ENCODE measurements at places on chromosomes 12 and 14.

- no peak for DNase-seq
Observed at GRCh38 chr12:13947276-13947946, 34.0 kb downstream of the GRIN2B start.

DNA sequence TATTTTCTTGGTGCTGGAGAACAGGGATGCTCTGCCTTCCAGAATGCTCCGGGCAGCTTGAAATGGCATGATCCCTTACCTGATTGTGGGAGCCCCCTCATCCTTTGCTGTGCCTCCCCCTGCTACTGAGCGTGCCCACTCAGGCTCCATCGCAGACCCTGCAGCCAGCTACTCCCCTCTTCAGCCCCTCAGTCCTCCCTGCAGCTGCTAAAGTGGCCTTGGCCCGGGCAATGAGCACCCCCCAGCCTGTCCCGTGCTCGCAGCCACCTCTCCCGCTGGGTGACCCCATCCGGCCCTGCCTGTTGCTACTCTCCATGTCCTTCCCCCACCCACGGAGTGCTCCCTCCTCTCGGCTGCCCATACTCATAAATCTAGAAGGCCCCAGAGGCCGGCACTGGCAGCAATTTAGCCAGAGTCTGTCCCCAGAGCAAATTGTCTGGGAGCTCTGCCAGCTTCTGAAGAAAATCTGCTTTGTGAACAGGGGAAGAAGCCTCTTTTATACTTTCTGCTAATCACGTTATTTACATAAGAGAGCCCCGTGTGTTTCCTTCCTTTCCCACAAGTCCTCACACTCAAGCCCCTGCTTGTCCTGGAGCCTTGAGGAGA, 143.7 kb upstream of the FRMD6 start:
- DNase-seq: no peak

DNA sequence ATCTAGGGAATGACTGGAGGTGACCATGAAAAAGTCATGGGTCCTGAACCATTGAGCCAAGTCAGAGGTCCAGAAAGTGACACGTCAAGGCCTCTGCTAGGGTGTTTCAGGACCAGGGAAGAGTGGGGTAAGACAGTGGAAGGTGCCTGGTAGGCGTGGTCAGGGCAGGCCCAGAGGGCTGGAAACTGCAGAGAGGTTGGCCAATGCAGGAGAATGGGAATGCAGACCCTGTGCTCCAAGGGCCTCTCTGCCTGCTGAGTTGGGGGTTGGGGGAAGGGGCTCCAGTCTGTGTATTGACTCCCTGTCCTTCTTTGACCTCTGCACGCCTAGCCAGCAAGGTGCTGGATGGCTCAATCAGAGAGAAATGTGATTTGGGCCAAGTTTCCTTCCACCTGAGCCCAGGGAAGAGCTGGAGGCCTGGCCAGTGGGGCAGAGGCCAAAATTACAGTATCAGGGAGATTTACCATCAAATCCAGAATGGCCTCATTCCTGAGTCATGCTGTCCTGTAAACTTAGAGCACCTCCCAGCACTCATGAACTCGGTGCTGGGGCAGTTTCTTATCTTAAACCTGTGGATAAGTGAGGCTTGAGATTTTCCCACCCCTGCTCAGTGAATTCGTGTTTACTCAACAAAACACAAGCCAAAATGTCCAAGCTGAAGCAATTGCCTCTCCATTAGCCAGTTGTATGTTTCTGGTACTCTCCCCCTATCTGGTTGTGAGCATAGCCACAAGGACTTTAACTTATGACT, 24.4 kb downstream of the IRF2BPL start:
- no peak for DNase-seq

- no peak for DNase-seq
Observed at GRCh38 chr12:38850461-38850860, 54.9 kb downstream of the CPNE8 start.

DNA sequence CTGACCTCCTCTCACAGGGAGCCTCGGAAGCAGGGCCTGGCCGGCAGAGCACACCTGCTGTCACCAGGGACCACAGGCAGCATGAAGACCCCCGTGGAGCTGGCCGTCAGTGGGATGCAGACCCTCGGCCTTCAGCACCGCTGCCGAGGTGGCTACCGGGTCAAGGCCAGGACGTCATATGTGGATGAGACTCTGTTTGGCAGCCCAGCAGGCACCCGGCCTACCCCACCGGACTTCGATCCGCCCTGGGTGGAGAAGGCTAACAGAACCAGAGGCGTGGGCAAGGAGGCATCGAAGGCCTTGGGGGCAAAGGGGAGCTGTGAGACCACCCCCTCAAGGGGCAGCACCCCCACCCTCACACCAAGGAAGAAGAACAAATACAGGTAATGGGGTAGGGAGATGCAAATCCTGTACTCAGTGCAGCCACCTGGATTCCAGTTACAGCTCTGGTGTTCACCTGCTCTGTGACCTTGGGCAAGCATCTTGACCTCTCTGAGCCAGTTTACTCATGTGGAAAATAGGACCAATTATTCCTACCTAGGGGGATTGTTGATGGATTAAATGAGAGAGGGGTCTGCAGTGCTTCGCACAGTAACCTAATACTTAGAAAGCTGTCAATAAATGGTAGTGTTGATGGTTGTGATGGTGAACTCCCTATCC, 1.3 kb downstream of the RITA1 start:
- no peak for DNase-seq

DNA sequence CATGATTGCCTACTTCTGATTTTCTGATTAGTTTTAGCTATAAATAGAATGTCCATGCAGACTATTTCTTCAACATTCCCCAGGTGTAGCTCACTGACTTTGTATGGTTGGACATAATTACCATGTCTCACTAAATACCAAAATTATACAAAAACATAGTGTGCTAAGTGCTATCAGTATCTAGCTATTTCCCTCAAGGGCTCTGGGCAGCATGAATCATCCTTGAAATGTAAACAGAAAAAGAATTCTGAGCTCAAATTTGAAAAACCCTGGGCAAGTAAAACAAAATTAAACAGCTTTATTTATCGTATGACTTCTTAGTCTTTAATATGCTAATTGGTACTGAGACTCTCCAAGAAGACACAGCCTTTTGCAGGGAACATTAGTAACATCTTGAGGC, 82.9 kb downstream of the SPATA7 start:
- DNase-seq: no peak

DNA sequence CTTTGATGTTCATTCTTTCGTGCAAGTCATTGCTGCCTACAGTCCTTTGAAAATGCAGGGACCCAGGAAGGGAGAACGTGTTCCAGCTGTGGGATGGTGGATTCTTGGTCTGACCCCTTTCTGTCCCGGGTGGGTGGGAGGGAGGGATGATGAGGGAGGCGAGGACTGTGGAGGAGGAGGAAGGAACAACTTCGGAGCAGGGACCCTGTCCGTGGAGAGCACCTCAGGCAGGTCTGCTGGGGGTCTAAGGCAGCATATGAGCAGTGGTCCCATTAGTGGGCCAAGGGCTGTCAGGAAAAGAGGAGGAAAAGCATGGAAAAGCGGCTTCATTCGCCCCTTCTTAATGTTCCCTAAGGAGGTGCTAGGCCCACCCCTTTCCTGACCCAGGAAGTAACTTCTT, 36.0 kb downstream of the CACNA2D4 start:
- no peak for DNase-seq

DNA sequence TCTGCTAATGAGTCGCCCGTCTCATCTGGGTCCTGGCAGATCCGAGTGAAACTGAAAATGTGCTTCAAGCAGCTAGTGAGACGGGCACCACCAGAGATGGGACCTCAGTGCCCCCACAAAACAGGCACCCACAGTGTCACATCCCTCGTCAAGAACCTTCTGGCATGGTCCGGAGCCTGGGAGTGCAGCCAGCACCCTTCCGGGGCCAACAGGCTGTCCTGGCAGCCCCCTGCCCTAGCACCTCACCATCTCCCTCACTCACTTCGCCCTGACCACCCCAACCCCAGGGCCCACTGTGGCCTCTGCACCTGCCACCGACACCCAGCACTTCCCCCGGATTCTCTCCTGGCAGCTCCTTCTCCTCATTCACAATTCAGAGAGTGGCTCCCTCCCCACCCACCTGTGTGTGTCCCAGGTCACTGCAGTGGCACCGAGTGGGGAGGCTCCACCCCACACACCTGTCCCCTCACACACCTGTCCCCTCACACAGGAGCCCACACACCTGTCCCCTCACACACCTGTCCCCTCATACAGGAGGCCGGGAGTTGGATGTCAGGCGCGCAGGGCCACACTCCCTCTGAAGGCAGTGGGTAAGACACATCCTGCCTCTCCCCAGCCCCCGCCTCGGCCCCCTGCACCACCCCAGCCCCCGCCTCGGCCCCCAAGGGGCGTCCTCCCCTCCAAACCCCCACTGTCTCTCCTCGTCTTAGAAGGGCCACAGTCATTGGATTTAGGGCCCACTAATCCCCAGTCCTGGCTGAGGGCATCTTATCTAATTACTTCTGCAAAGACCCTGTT, 7.9 kb downstream of the GALNT9 start:
- DNase-seq: no peak

GRCh38 chr12:118357257-118358007, 15.3 kb downstream of the TAOK3 start:
- no peak for DNase-seq

- no peak for DNase-seq
Observed at GRCh38 chr12:52907092-52907810, 2.4 kb upstream of the KRT8 start.

- DNase-seq: no peak
Observed at GRCh38 chr14:71538938-71539649, 393.1 kb upstream of the RGS6 start.

DNA sequence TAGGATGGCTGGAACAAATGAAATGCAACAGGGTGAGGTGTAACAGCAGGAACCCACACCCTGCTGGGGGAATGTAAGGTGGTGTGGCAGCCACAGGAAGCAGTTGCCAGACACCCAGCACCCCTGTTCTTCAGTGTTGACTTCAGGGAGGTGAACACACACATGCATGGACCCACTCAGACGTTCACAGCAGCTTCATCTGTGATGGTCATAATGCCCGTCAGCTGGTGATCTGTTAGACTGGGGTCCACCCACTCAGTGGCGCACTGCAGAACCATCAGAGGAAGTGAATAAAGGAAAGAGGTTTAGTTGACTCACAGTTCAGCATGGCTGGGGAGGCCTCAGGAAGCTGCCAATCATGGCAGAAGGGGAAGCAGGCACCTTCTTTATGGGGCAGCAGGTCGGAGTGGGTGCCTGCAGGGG, 22.7 kb upstream of the TEX22 start:
- DNase-seq: peak; percentile 22

GRCh38 chr12:18798535-18799361, 60.8 kb downstream of the CAPZA3 start:
- DNase-seq: no peak

- DNase-seq: no peak
Observed at GRCh38 chr12:124698211-124698997, 131.0 kb upstream of the NCOR2 start.

DNA sequence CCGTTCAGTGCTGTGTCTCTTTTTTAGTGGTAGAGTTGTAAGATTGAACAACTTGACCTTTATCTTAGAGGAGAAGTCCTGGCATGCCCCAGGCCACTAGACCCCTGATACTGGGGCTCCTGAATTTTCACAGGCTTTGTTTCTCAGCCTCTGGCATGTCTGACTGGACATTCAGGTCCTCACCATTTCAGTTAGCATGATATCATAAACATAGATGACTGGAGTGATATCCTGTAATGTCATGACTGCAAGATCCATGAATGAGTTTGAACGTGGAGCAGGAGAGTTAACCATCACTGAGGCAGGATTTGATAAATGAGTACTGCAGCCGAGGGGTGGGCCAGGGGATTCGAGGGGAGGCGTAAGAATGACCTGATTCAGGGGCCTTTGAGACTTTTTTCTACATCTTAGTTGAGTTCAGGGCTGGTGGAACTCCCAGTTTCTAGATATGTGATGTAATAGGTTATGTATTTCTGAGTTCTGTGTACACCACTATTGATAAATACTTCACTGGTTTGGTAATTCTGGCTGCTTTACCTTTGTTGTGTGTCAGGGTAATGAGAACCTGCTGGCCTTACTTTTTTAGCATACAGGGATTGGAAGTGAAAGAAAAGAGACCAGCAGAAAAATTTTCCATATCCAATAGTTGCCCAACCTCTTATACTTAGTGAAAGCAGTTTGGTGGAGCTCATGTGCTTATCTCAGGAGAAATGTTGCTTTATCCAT, 217.0 kb downstream of the SYNE2 start:
- DNase-seq: no peak

- DNase-seq: no peak
Observed at GRCh38 chr12:38892087-38892786, 13.2 kb downstream of the CPNE8 start.

- no peak for DNase-seq
Observed at GRCh38 chr12:7303772-7304171, at the start of gene ACSM4. Gene ACSM4 (plus strand): TSS chr12:7304072. CDS start chr12:7304332, 260 bp downstream.

- no peak for DNase-seq
Observed at GRCh38 chr12:106941481-106942156, 14.1 kb upstream of the TMEM263 start.

- no peak for DNase-seq
Observed at GRCh38 chr14:59664741-59665140, 88.1 kb upstream of the CCDC175 start.

GRCh38 chr12:131896811-131897270, 2.4 kb downstream of the ULK1 start:
- DNase-seq: no peak

DNA sequence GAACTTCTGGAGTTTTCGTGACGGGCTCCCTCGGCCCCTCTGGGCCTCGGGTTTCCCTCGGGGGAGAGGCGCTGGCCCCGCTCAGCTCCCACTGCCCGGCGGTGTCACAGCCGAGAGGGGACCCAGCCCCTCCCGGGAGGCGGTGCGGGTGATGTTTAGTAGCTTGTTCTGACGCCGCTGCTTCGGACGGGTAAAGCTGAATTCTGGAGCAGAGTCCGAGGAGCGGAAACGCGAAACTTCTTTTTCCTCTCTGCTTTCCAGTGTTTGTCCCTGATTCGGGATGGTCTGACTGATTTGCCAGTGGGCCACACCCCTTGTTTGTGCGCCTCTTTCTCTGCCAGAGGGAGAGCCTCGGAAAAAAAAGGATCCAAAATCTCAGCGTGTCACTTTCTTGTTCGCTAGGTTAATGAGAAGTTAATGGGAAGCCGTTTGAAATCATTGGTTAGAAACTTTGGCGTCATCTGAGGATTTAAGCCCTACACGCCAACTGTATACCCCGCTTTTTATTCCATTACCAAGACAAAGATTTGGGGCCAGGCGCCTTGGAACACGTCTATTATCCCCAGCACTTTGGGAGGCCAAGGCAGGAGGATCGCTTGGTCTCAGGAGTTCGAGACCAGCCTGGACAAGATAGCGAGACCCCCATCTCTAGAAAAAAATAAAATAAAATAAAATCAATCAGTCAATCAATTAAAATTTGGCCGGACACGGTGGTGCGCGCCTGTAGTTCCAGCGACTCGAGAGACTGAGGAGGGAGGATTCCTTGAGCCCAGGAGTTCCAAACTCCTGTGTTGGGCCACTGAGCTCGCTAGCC, 756 bp downstream of the TULP3 start:
- DNase-seq: no peak

GRCh38 chr14:100588671-100589070, 1.5 kb upstream of the BEGAIN start:
- no peak for DNase-seq

- DNase-seq: no peak
Observed at GRCh38 chr12:15050659-15051058, 77.8 kb downstream of the PDE6H start.

GRCh38 chr14:105363847-105364708, 34.3 kb upstream of the TEX22 start:
- peak; percentile 17 for DNase-seq

- no peak for DNase-seq
Observed at GRCh38 chr14:100915560-100915959, 12.0 kb upstream of the RTL1 start.

GRCh38 chr12:55717011-55718007, 1.5 kb downstream of the BLOC1S1 start:
- no peak for DNase-seq

- no peak for DNase-seq
Observed at GRCh38 chr12:54251667-54252284, 28.1 kb downstream of the CBX5 start.

GRCh38 chr14:104924421-104925213, at the start of gene PLD4:
Gene PLD4 (plus strand): TSS chr14:104924879. CDS start chr14:104927141, 2,262 bp downstream.
- DNase-seq: no peak
